H4 (cell line): ENCODE measurements at places on chromosomes 1 and 21. TPM values are rescaled to one million over a fixed set of nuclear protein-coding genes. Genes with fewer than 3 reads are reported as not detected.

The KRTAP12-1 gene
- not detected in 2 replicates for total RNA-seq

The SPATA46 gene
- total RNA-seq, result not detected in 2 replicates

The RNU1-4 gene
- total RNA-seq, result not detected in 2 replicates

The RGS8 gene
- total RNA-seq, result not detected in 2 replicates

The TIAM1 gene
- total RNA-seq, result 9.4 TPM in 2 replicates

The ADGRL2 gene
- 29.4 and 36.4 TPM in 2 replicates for total RNA-seq

The KCNJ15 gene
- 0.06 TPM in 1 of 2 replicates, not detected in the other for total RNA-seq

The MCOLN3 gene
- 0.72 and 1.4 TPM in 2 replicates for total RNA-seq

The ALX3 gene
- not detected in 2 replicates for total RNA-seq

The FCN3 gene
- total RNA-seq, result not detected in 2 replicates

The GSTM3 gene
- 228 and 275 TPM in 2 replicates for total RNA-seq

The ELK4 gene
- 8.6 and 12.8 TPM in 2 replicates for total RNA-seq

The VTCN1 gene
- total RNA-seq, result not detected in 2 replicates

The DLGAP3 gene
- 0.04 TPM in 1 of 2 replicates, not detected in the other for total RNA-seq

The TRAF5 gene
- total RNA-seq, result 2.6 and 2.9 TPM in 2 replicates

The LAMB3 gene
- 1.3 and 1.8 TPM in 2 replicates for total RNA-seq

The MATN1 gene
- total RNA-seq, result 0.06 and 0.51 TPM in 2 replicates
